ENCODE measurements at places on chromosomes 11 and 22. TPM values are rescaled to one million over a fixed set of nuclear protein-coding genes. Genes with fewer than 3 reads are reported as not detected.

The ARHGAP8 gene
- 1.4 TPM for total RNA-seq

The OR5B21 gene
- not detected for total RNA-seq

The RASD2 gene
- total RNA-seq: 1.1 TPM

DNA sequence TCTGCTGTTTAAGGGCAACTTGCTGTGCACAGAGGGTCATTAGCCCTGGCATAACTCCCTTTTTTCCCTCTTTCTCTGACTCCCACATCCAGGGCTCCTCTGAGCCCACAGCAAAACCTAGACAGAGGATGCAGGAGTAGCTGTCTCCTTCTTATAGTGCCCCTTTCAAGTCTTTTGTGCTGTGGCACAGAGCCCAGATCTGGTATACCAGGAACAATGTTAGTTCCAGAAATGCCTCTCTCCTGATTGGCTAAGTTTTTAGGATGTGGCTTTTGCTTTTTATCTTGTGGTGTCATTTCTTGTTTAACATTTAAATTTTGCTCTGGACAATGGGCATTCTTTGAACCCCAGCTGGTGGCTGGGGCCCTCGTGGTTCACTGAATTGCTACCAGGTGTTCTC is 25.6 kb upstream of the RRM1 start:
- DNase-seq: no peak

- DNase-seq: no peak
Observed at GRCh38 chr11:107957109-107957588, 28.9 kb downstream of the RAB39A start.

DNA sequence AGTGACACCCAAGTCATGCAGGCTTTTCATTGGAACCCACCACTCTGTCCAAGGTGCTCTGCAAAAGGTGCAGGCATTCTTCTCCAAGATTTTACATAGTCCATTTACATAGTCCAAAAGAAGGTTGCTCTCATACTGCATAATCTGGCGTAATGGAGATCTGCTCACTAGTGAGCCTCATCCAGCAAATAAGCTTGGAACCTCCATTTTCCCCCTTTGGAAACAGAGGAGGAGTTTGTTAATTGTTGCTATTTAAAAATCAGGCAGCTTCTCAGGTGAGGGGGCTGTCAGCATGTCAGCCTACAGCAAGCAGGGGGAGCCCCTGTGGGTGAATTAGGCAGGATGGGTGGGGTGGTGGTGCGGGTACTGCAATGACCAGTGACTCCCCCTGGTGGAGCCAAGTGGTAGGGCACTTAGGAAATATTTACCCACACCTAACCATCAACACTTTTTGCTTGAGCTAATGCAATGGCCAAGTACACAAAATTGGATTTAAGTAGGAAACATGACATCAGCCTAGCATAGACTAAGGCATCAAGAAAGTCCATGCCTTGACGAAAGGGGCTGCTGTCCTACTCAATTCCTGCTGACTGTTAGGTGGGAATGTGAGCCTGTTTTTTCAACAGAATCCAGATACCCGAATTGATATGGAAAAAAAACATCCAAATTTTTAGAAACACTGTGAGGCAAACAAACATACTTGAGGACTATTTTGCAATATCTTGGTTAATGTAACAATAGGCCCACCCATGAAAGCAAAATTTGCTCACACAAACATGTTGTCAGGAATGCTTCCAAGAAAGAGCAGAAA is 64.5 kb downstream of the AMBRA1 start:
- no peak for DNase-seq

GRCh38 chr11:11843211-11843621 is 1.4 kb downstream of the USP47 start:
- no peak for DNase-seq

- DNase-seq: no peak
Observed at GRCh38 chr11:16834384-16834783, 95.9 kb downstream of the C11orf58 start.

DNA sequence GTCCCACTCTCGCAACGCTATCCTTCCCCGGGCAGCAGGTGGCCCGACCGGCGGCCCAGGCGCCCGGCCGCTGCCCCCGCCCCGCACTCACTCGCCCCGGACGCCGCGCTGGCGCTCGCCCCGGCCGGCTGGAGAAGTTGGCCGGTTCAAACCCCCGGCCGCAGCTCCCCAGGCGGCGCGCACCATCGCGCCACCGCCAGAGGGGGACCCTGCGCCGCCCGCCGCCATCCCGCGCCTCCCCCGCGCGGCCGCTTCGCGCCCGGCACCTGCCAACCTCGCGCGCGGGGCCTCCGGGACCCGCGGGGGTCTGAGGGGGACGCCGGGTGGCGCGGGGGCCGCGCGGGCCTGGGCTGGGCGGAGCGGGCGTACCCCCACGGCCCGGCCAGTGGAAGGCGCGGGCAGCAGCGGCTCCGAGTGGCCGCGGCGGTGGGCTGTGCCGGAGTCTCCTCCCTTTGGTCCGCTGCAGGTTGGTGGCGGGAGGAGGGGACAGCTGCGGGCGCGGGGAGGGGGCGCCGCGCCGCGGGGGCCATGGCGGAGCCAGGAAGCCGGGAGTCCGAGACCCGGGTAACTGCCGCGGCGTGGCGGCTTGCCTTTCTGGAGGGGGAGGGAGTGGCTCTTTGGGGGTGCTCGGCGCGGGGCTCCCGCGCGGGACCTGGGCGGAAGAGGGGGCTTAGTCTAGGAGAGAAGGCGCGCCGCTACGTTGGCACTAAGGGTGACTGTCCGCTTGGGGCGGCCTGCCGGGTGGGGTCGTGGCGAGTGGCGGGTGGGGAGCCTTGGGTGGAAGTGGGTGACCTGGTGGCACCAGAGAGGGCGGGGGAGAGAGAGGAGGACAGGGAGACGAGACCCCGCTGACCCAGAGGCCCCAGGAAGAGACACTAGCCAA is at the start of the genes MPST and TST:
TSS of gene MPST (plus strand) at position 434 of the 883 bp plus-strand sequence. CDS start at position 529, 95 bp downstream.
TSS of gene TST (minus strand) at position 139 of the 883 bp plus-strand sequence. CDS start 715 bp downstream, outside the sequence.
- DNase-seq: peak; percentile 69

DNA sequence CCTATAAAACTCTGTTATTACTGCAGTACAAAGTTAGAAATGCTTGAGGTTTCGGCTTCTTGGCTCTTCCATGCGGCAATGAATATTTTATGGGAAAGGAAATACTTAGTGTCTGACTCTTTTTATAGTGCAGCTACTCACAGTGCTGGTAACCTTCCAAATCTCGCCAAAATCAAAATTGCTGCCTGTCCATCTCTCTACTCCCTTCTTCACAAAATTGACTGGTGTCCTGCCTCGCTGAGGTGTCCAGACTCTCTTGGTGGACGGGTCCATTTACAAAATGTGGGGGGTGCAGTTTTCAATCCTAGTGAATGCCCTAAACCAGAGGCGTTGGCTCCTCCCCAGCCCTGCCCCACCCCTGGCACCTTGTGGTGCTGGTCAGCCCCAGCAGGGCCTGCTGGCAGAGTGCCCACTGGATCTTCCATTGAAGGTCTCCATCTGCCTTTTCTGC is 73.5 kb downstream of the ZBTB16 start:
- no peak for DNase-seq

DNA sequence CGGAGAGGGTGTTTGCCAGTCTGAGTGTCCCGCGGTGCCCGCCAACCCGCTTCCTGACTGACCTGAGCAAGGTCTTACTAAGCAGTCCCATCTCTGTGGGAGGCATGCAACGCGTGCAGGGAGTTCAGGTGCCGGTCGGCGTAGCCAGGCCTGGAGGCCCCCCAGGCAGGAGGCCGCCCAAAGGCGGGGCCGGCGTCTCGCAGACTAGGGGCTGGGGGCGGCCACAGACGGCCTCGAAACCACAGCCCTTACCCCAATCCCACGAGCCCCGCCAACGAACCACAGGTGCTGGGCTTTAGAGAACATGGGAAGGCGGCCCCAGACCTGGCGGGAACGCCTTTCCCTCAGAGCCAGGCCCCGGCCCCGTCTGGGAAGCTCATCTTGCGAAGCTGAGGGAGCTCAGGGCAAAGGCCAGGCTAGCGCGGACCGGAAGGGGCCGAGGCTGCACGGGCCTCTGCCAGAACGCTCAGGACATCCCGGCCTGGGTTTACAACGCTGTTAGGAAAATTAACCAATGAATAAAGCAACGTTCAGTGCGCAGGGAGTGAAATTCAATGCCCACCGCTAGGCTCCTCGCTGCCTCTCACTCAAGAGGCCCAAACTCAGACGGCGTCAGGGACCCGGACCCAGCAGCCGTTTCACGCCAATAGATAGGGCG is 2.1 kb upstream of the MTFP1 start:
- no peak for DNase-seq
